ENCODE measurements at places on chromosomes 4 and X.

GRCh38 chr4:24368801-24369200 is 215.6 kb downstream of the DHX15 start:
- no peak overlapping the region for H3K27ac ChIP-seq
- no peak for DNase-seq
- no peaks in the 10 kb centered on the region for H3K36me3 ChIP-seq
- H3K4me1 ChIP-seq: no peaks in the 10 kb centered on the region

DNA sequence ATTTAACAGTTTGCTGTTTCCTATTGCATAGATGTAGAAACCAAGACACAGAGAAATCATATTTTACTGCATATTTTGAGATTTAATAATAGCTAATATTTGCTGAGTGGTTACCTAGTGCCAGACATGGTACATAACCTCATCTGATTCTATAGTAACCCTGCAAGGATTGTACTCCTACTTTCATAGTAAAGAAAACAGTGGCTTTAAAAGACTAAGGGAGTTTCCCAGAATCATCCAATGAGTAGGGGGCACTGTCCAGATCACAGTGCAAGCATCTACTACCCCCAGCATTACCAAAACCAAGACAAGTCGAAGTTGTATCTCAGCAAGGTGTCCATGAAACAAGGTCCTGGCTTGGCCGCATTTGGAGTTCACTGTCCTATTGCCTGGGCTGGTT is 224.5 kb upstream of the TENM3 start:
- H3K36me3 ChIP-seq: no peaks in the 10 kb centered on the region
- H3K27me3 ChIP-seq: no peaks in the 10 kb centered on the region
- no peaks in the 10 kb centered on the region for H3K4me1 ChIP-seq
- H3K4me3 ChIP-seq: no peak overlapping the region

DNA sequence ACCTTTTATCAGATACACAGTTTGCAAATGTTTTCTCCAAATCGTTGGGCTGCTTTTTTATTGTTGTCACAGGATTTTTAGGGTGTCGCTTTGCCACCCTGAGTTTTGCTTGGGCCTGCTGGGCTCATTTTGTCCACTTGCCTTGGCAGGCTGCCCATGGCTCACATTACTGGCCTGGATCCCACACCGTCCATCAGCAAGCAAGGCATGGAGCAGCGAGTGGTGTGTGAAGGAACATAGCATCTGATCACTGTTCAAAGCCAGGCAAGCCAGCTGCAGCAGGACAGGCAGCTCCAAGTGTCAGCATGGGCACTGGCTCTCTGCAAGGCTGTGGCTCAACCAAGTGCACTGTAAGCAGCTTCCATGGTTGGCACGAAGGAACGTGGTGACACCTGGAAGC is 261.4 kb upstream of the TECRL start:
- H3K4me3 ChIP-seq: no peak overlapping the region
- DNase-seq: no peak
- no peaks in the 10 kb centered on the region for H3K4me1 ChIP-seq
- no peaks in the 10 kb centered on the region for H3K36me3 ChIP-seq

GRCh38 chr4:47647544-47647943 is 162.5 kb downstream of the ATP10D start:
- no peak overlapping the region for H3K27ac ChIP-seq
- H3K36me3 ChIP-seq: no peaks in the 10 kb centered on the region
- no peaks in the 10 kb centered on the region for H3K27me3 ChIP-seq
- H3K4me3 ChIP-seq: no peak overlapping the region
- no peaks in the 10 kb centered on the region for H3K4me1 ChIP-seq

DNA sequence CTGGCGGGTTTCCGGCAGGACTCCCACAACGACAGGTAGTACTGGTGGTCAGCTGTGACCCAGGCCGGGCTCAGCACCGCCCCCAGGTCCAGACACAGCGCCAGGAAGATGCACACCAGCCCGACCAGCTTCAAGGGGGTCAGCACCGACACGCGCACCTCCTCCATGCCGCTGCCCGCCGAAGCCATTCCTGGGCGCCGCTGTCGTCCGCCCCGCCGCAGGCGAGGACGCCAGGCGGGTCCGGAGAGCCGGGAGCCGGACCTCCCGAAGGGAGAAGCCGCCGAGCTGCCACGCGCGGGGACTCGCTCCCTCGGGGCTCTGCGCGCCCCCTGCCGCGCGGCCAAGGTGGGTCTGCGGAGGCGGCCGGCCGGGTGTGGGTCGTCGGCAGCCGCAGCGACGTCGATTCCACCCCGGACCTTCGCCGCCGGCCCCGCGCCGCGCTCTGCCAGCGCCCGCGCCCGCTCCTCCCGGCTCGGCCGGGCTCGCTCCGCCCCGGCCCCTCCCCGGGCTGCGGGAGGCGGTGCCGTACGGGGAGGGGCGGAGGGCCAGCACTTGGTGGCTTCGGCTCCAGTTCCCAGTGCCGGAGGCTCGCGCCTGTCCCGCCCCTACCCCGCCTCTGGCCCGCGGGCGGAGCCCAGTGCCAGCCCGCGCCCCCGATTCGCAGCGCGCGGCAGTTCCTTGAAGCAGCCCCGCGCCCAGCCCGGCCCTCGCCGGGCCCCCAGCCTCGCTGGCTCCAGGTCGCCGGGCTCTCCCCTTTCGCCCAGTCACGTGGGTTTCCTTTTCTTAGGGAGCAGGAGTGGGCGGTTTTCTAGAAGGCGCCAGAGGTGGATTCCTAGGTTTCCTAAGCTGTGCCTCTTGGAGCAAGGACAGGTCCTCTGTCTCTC is at the start of gene TMEM47:
Gene TMEM47 (minus strand): TSS at position 444 of the 884 bp plus-strand sequence. CDS start 256 bp downstream, at position 188.
- peak within 1 kb of the TSS; percentile 36 for H3K4me3 ChIP-seq
- DNase-seq: peak; percentile 73
- H3K36me3 ChIP-seq: no peaks in the 10 kb centered on the region
- H3K27me3 ChIP-seq: peaks cover 7% of the 10 kb centered on the region
- peak within 1 kb of the TSS; percentile 49 for H3K27ac ChIP-seq

- H3K4me3 ChIP-seq: no peak overlapping the region
- no peaks in the 10 kb centered on the region for H3K4me1 ChIP-seq
- no peaks in the 10 kb centered on the region for H3K27me3 ChIP-seq
- H3K36me3 ChIP-seq: no peaks in the 10 kb centered on the region
Measured at GRCh38 chr4:18733961-18734360, 712.4 kb upstream of the LCORL start.

- H3K4me3 ChIP-seq: no peak overlapping the region
- H3K36me3 ChIP-seq: peaks cover 56% of the 10 kb centered on the region
- no peaks in the 10 kb centered on the region for H3K27me3 ChIP-seq
- no peak for DNase-seq
Measured at GRCh38 chrX:130216320-130216719, 44.6 kb downstream of the RAB33A start.

- H3K27me3 ChIP-seq: no peaks in the 10 kb centered on the region
- no peak for DNase-seq
- no peaks in the 10 kb centered on the region for H3K4me1 ChIP-seq
- no peak overlapping the region for H3K4me3 ChIP-seq
- H3K36me3 ChIP-seq: no peaks in the 10 kb centered on the region
Measured at GRCh38 chrX:30635630-30636029, 17.6 kb upstream of the GK start.

DNA sequence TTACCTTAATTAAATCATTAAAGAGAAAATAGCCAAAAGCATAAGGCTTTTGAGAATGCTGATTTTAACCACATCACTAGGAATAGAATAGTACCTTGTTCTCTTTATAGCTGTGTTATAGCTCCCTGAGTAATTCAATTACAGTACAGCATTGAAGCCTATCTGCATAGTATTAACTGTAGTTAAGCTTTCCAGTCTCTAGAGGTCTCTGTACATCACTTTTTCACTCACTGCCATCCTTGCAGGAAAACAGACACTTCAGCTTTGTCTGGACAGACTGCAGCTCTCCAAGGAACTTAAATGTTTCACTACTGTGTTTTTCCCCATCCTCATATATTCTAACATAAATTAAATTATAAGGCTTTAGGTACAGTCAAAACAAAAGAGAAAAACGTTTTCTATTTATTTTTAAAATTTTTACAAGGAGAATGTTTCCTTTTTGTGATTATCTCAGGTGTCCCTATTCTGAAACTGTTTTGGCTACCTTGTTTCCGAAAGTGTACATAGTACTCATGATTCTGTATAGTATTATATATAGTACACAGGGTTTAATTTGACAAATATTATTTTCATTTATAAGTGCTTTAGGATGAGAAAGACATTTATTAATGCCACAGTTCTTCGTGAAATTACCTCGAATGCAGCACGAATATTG is 407.9 kb downstream of the PCDH18 start:
- DNase-seq: no peak
- no peak overlapping the region for H3K27ac ChIP-seq
- no peaks in the 10 kb centered on the region for H3K27me3 ChIP-seq
- no peaks in the 10 kb centered on the region for H3K4me1 ChIP-seq
- H3K4me3 ChIP-seq: peak overlapping the region; percentile 8

DNA sequence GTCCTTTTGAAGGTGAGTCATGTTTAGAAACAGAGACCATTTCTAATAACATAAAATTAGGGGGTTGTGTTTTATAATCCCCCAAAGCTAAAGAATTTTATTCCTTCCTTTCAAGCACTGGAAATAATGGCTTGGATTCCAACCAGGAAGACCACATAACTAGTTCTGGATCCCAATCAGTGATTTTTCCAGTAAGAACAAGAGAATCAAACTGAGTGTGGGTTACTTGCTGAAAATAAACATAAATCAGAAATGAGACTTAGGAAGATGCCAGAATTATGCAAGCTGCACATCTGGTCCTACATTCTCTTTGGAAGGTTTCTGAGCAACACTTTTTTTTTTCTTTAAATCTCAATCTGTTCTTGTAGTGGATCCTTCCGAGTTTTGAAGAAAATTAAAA is 76.3 kb downstream of the SOWAHB start:
- peaks cover 8% of the 10 kb centered on the region for H3K27me3 ChIP-seq
- no peak for DNase-seq
- H3K4me3 ChIP-seq: no peak overlapping the region

DNA sequence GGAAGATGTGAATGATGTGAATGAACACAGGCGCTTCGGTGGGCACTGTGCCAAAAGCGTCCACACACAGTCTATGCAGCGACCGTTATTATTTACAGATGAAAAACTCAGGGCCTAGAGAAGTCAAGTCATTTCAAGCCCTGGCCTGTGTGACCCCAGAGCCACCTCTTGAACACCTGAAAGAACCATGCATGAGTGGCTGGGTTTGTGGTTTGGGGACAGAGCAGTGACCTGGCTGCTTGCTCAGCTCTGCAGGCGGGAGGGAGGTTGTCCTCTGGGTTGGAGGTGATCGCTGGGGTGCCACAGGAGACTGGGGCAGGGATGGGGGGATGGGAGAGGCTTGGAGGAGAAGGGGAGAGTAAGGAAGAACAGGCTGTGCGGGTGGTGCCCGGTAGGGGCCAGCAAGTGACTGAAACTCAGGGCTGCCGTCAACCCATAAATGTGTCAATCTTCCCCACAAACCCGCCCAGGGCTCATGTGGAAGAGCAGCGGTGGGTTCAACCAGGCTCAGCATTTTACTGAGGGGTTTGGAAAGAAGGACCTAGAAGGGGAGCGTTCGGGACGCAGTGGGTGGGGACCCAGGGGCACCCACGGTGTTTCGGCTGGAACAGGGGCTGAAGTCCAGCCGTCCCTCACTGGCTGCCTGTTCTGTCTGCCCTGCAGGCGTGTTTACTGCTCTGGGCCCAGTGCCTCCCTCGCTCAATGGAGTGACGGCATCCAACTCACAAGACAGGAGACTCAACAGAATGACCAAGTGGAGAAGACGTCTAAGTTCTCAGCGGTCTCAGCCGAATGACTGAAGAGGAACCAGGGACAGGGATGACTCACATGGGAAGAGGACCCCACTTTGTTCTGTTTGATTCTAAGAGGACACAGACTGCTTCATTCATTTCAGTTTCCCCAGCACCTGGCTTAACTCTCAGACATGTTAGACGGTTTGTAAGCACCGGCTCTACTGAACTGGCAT is 167.8 kb downstream of the AFAP1 start:
- H3K4me1 ChIP-seq: no peaks in the 10 kb centered on the region
- H3K4me3 ChIP-seq: no peak overlapping the region
- DNase-seq: peak; percentile 57
- no peaks in the 10 kb centered on the region for H3K27me3 ChIP-seq
- no peak overlapping the region for H3K27ac ChIP-seq
- H3K36me3 ChIP-seq: peaks cover 45% of the 10 kb centered on the region

- no peaks in the 10 kb centered on the region for H3K4me1 ChIP-seq
- no peak for DNase-seq
Measured at GRCh38 chrX:46791927-46792809, 33.2 kb upstream of the SLC9A7 start.

DNA sequence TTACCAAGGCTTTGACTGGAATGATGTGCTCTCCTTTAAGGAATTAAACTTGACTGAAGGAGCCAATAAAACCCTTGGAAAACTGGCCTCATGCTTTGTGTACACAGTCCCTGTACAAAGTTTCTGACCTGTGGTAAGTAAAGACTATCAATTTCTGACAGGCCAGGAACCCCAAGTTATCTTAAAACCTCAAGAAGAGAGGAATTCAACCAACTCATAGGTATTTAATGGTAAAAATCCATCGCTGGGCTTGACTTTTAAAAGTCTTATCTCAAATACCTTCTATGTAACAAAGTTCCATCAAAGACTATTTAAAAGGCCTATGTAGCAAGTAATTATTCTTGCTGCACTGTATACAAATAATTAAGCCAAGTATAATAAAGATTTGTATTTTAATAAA is 103.7 kb upstream of the TENT5D start:
- no peaks in the 10 kb centered on the region for H3K27me3 ChIP-seq
- DNase-seq: no peak
- no peaks in the 10 kb centered on the region for H3K36me3 ChIP-seq
- H3K4me3 ChIP-seq: no peak overlapping the region

GRCh38 chr4:146916479-146917076 is 29.1 kb downstream of the TTC29 start:
- H3K4me3 ChIP-seq: no peak overlapping the region
- no peaks in the 10 kb centered on the region for H3K4me1 ChIP-seq
- DNase-seq: no peak
- no peaks in the 10 kb centered on the region for H3K27me3 ChIP-seq
- H3K36me3 ChIP-seq: no peaks in the 10 kb centered on the region

GRCh38 chr4:154984148-154984547 is 203.1 kb downstream of the RBM46 start:
- H3K27ac ChIP-seq: no peak overlapping the region
- H3K27me3 ChIP-seq: no peaks in the 10 kb centered on the region
- no peak for DNase-seq
- H3K4me1 ChIP-seq: no peaks in the 10 kb centered on the region
- no peaks in the 10 kb centered on the region for H3K36me3 ChIP-seq
- no peak overlapping the region for H3K4me3 ChIP-seq

DNA sequence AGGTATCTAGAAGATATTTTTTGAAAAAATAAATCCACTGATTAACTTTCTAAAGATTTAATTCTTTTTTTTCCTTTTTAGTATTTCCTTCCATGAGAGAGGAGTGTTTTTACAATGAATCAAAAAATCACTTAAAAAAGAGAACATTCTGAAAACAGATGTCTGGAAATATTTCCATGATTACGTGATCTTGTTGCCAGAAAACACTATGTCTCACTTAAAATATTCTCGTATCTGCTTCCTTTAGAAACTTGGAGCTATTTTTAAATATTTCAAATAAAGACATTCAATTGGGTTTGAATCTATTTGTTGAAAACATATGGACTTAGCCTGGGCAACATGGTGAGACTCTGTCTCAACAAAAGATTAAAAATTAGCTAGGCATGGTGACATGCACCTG is 232.8 kb upstream of the RASGEF1B start:
- H3K36me3 ChIP-seq: no peaks in the 10 kb centered on the region
- no peaks in the 10 kb centered on the region for H3K4me1 ChIP-seq
- no peak for DNase-seq
- no peaks in the 10 kb centered on the region for H3K27me3 ChIP-seq

GRCh38 chr4:54651050-54651449 is 6.7 kb upstream of the KIT start:
- H3K27me3 ChIP-seq: no peaks in the 10 kb centered on the region
- no peak overlapping the region for H3K27ac ChIP-seq
- no peak for DNase-seq
- H3K36me3 ChIP-seq: no peaks in the 10 kb centered on the region
- H3K4me3 ChIP-seq: no peak overlapping the region

GRCh38 chr4:68342134-68342533 is 7.8 kb downstream of the YTHDC1 start:
- no peak overlapping the region for H3K4me3 ChIP-seq
- peaks cover 10% of the 10 kb centered on the region for H3K36me3 ChIP-seq
- peaks cover 76% of the 10 kb centered on the region for H3K4me1 ChIP-seq
- H3K27me3 ChIP-seq: no peaks in the 10 kb centered on the region
- no peak overlapping the region for H3K27ac ChIP-seq
